ENCODE measurements at places on chromosomes 6 and 20.
A peak's percentile ranks its signal among the peaks of the same experiment; 100 is the strongest.

GRCh38 chr20:16848061-16848460, 99.9 kb downstream of the OTOR start:
- DNase-seq: no peak

- no peak for DNase-seq
Measured at GRCh38 chr20:10786678-10787077, 112.9 kb upstream of the JAG1 start.

DNA sequence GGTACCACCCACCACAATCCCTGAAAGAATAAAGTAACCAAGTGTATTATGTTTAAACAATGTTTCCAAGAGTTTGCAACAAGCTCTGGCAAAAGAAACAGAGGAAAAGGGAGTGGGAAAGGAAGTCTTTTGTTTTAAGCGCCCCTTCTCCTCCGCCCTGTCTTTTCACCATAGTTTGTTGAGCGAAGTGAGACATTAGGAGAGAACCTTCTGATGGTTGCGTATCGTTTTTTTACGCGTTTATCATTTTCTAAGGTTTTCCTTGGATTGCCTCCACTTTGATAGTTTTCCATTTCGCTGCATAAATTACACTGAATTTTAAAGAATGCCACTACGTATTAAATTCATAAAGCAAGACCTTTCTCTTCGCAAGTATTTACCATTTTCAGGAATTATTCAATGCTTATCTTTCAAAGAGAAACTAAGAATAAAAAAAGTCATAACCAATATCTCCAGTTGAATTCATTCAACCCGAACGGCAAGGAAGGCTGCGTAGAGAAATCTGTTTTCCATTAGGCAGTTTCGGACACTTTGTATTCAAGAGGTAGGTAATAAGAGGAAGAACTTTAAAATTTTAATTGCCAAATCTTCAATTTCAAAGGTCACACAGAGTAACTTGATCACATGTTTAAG, 920 bp upstream of the EPHA7 start:
- no peak for DNase-seq

GRCh38 chr6:117270055-117270842, 4.9 kb downstream of the VGLL2 start:
- DNase-seq: peak; percentile 78
